D721Med (cell line): ENCODE measurements at places on chromosomes 2 and 18.

GRCh38 chr2:127275356-127275755, 18.6 kb downstream of the ERCC3 start:
- DNase-seq = no peak

- no peak for DNase-seq
Observed at GRCh38 chr2:136389809-136390208, 271.9 kb upstream of the CXCR4 start.

DNA sequence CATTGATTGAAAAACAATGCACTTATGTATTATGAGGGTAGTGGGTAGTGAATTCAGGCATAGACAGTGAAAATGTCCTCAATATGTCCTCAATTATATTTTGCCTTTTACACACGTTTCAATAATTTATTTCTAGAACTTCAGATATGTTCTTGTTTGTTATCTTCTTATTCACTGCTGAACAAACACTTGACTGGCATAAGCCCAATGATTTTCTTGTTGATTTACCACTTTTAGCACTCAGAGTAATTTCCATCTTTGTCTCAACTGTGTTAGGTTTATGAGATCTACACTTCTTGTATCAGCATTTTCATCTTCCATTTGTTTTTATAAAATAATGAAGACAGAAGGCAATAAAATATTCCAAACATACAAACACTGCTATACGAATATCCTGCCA, 61.8 kb upstream of the DCC start:
- no peak for DNase-seq

DNA sequence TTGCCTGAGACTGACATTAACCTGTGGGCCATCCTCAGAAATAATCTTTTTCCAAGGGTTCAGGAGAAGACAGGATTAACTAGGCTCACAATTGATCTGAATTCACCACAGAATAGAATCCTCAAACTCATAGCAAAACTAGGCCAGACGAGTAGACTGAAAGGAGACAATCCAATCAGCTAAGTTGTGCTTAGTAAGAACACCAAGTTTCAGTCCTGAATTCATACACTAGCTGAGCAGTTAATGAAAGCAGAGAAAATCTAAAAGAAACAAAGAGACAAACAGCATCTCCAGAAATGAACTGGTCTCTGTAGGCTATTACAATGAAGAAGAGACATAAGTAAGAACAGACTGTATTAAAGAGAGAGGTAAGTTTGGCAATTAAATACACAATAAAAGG, 89.5 kb downstream of the GORASP2 start:
- DNase-seq = no peak

DNA sequence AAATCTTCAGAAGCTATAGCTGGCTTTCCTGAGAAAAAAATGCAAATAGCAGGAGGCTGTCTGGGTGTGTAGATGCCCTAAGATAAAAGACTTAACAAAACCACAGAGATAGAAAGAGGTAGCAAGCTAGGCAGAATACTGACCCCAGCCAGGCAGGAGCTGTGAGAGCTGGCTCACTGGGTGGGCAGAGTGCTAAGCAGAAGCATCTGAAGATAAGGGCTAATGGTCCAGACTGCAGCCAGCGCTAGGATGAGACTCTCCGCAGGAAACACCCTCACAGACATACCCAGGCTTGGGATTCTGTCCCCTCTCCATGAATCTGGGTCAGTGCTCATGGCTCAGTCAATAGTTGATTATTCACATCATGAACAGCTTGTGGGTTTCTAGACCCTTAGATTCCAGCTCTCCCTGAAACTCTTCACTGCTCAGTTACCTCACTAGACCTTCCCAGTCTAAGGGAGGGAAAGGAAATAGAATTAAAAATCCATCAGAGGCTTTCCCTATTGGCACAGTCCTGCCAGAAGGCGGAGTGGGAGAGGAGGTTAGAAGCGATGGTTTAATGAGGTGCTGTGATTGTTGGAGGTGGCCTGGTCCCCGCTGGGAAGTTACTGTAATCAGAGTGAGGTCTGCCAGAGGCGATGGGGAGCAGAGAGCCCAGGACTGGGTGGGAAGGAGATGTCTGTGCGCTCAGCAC, 21.4 kb upstream of the CCBE1 start:
- DNase-seq = no peak
